ENCODE measurements at places on chromosomes 11 and 22.

- DNase-seq, result no peak
- H3K4me3 ChIP-seq, result no peak overlapping the region
- no peaks in the 10 kb centered on the region for H3K36me3 ChIP-seq
- no peaks in the 10 kb centered on the region for H3K4me1 ChIP-seq
- peaks cover 7% of the 10 kb centered on the region for H3K27me3 ChIP-seq
Measured at GRCh38 chr22:33240888-33241475, 182.8 kb upstream of the SYN3 start.

DNA sequence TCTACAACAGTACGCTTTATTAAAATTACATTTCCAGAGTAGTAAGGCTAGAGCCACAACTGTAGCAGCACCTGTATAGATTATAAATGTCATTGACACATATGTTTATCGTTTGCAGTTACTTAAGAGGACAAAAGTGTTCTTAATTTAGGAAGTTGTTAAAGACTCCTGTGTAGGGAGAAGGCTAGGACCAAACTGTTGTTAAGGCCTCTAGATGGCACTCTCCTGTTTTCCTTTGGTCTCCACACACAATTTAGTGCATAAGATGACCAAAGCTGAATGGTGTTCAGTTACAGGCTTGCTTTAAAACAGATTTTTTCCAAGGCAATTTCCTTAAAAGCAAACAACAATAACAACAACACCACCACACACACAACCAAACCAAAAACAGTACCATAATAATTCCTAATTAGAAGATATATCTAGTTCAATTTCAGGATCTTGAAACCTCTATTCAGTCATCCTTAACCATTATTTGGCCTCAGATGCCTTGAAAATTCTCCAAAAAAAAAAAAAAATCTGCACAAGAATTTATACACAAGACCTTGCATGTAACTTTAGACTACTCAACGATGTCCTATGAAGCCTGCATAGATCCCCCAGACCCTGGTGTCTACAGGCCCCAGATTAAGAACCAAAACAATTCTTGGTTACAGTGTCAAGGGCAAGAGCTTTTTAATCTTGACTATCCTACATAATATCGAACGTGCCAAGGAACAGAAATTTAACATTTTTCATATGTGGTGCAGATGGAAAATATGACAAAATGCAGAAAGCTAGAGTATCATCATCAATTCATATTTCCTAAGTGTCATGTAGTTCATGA, 42.6 kb upstream of the APOA1 start:
- peaks cover 9% of the 10 kb centered on the region for H3K36me3 ChIP-seq
- peak; percentile 33 for DNase-seq
- H3K27me3 ChIP-seq, result no peaks in the 10 kb centered on the region
- no peak overlapping the region for H3K4me3 ChIP-seq
- H3K27ac ChIP-seq, result no peak overlapping the region
- H3K4me1 ChIP-seq, result peaks cover 23% of the 10 kb centered on the region

GRCh38 chr11:3933165-3933628, 77.7 kb downstream of the STIM1 start:
- H3K27ac ChIP-seq, result no peak overlapping the region
- no peak overlapping the region for H3K4me3 ChIP-seq
- no peaks in the 10 kb centered on the region for H3K27me3 ChIP-seq

- H3K27ac ChIP-seq, result no peak overlapping the region
- peak; percentile 52 for DNase-seq
- H3K4me3 ChIP-seq, result no peak overlapping the region
- no peaks in the 10 kb centered on the region for H3K4me1 ChIP-seq
Measured at GRCh38 chr11:43282607-43283440, 29.0 kb upstream of the API5 start.

- peaks cover 26% of the 10 kb centered on the region for H3K27me3 ChIP-seq
- H3K36me3 ChIP-seq, result no peaks in the 10 kb centered on the region
- H3K4me3 ChIP-seq, result no peak overlapping the region
- no peak for DNase-seq
Measured at GRCh38 chr11:19766810-19767209, 54.2 kb downstream of the NAV2 start.

DNA sequence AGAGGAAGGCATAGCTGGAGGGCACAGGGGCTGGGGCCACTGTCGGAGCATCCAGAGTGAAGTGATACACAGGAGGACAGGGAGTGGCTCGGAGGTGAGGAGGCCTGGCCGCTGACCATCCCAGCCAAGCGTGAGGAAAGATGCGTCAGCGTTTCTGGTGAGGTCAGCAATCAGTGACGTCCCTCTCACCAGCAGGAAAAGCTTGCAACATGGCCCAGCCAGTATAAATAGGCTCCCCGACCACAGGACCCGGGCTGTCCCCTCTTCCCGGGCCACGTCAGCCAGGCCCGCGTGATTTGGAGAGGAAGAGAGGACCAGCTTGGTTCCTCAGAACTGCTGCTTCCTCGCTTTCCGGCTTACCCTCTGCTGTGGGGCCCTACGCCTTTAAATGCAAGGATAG, 4.2 kb upstream of the OSM start:
- H3K27ac ChIP-seq, result no peak overlapping the region
- DNase-seq, result no peak
- H3K4me3 ChIP-seq, result no peak overlapping the region
- H3K4me1 ChIP-seq, result peaks cover 23% of the 10 kb centered on the region

DNA sequence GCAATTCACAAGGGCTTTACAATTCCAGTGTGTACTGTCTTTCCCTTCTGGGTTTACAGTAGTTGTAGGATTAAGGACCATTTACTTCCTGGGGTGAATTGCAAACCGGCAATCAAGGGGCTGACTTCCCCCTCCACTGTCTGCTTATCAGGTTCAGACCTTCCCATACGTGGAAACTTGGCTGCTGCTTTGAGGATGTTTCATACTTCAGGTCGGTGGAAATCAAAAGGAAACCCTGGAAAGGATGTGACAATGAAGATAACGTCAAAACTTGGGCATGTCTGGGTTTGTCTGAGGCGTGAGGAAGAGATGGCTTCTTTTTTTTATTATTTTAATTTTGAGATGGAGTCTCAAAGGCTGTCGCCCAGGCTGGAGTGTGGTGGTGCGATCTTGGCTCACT, 2.1 kb upstream of the RTCB start:
- H3K36me3 ChIP-seq, result peaks cover 3% of the 10 kb centered on the region
- peaks cover 30% of the 10 kb centered on the region for H3K4me1 ChIP-seq
- no peak for DNase-seq
- no peak overlapping the region for H3K27ac ChIP-seq

DNA sequence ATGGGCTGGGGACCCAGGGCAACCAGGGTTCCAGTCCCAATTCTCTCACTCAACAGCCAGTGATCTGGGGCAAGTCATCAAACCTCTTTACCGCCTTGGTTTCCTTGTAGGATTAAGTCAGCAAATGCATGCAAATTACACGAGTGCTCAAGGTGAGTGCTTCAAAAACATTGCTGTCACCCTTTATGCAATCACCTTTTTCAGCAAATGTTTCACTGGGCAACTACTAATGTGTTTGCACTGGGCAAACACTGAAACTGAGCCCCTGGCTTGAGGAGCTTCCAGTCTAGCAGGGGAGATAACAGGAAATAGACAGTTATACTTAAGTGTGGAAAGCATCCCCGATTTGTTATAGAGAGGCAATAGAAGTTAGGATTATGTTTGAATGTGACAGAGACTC, 37.7 kb upstream of the DMC1 start:
- H3K4me3 ChIP-seq, result no peak overlapping the region
- H3K27me3 ChIP-seq, result no peaks in the 10 kb centered on the region
- no peak for DNase-seq
- no peaks in the 10 kb centered on the region for H3K4me1 ChIP-seq
- H3K27ac ChIP-seq, result no peak overlapping the region

DNA sequence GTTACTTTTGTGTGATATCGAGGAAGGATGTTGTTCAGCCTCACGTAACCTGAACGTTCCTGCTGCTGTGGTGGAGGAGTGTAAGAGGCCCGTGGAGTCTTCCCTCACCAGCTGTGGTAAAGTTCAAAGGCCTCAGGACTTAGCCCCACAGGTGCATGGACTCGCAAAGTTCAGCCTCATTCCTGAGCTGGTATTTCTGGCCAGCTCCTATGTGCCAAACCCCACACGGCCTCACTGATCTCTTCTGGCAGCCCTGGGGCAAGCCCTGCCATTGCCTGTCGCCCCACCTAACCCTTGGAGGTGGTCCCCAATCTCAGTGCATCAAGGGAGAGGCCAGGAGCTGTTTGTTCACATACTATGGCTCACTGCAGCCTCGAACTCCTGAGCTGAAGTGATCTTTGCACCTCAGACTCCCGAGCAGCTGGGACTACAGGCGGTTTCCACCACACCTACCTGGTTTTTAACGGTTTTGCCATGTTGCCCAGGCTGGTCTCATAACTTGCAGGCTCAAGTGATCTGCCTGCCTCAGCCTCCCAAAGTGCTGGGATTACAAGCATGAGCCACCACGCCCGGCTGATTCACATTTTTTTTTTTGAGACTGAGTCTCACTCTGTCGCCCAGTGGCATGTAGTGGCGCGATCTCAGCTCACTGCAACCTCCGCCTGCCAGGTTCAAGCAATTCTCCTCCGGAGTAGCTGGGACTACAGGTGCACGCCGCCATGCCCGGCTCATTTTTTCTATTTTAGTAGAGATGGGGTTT, 2.2 kb downstream of the PHRF1 start:
- DNase-seq, result no peak
- peaks cover 6% of the 10 kb centered on the region for H3K27me3 ChIP-seq
- peak overlapping the region; percentile 88 for H3K4me3 ChIP-seq
- H3K36me3 ChIP-seq, result peaks cover 10% of the 10 kb centered on the region
- peaks cover 51% of the 10 kb centered on the region for H3K4me1 ChIP-seq
- no peak overlapping the region for H3K27ac ChIP-seq

GRCh38 chr11:121282886-121283502, 9.6 kb upstream of the SC5D start:
- no peaks in the 10 kb centered on the region for H3K36me3 ChIP-seq
- no peak overlapping the region for H3K4me3 ChIP-seq
- DNase-seq, result no peak
- H3K4me1 ChIP-seq, result no peaks in the 10 kb centered on the region
- H3K27me3 ChIP-seq, result peaks cover 13% of the 10 kb centered on the region

GRCh38 chr22:36220451-36220921, 18.8 kb downstream of the APOL2 start:
- no peak overlapping the region for H3K4me3 ChIP-seq
- H3K27me3 ChIP-seq, result peaks cover 4% of the 10 kb centered on the region
- DNase-seq, result no peak
- no peaks in the 10 kb centered on the region for H3K36me3 ChIP-seq
- no peak overlapping the region for H3K27ac ChIP-seq

DNA sequence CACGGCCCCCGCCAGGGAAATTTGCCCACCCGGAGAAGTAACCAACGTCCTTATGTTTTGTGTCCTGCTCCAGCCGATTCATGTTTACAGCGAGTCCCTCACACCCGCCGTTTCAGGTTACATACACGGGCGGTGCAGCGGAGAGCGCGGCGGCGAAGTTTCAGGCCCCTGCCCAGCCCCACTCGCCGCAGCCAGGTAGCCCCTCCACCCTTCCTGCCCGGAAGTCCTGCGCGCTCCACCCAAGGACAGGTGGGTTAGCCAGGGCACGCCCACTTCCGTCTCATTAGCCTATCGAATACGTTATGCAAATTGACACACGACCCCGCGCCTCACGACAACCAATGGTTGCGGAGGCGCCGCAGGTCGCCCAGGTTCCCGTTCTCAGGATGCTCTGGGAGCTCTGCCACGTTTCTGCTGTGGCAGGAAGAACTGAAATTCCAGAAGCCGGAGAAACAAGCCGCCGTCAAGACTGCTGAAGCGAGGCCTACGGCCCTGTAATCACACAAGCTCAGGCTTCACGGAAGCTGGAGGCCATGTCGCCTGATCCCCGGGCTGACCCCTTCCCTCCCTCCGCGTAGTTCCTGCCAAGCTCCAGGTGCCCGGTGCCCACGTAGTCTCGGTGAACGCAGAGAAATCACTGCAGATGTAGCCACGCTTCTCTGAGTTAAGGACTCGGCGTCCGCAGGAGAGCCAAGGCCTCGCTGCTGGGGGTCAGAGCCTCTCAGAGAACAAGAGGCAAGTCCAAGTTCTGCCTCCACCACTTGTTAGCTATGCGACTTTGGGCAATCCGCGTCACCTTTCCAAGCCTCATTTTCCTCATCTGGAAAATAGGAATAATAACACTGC, 22.4 kb upstream of the MYH9 start:
- peak overlapping the region; percentile 78 for H3K4me3 ChIP-seq
- DNase-seq, result peak; percentile 84
- H3K4me1 ChIP-seq, result peaks cover 30% of the 10 kb centered on the region
- H3K27me3 ChIP-seq, result no peaks in the 10 kb centered on the region
- peak overlapping the region; percentile 76 for H3K27ac ChIP-seq

DNA sequence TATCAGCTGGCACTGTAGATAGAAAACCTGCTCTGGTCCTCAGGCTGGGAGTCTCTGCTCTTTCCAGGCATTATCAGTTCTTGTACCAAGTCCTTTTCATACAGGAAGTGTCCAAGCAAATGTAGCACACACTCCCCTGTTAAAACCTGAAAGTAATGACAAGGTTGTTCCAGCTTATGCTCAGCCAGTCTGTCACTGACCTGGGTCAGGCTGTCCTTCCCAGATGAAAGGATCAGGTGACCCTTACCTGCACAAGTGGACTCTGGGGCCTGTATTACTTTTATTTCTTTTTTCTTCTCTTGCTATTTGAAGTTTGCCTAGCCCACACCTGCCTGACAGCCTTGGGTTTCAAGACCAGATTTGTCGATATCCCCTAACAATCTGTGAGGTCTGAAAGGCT, 156.3 kb upstream of the SESN3 start:
- no peak overlapping the region for H3K4me3 ChIP-seq
- H3K36me3 ChIP-seq, result no peaks in the 10 kb centered on the region
- no peak for DNase-seq

- no peak for DNase-seq
- peaks cover 3% of the 10 kb centered on the region for H3K36me3 ChIP-seq
- peaks cover 31% of the 10 kb centered on the region for H3K4me1 ChIP-seq
- H3K27me3 ChIP-seq, result no peaks in the 10 kb centered on the region
- no peak overlapping the region for H3K27ac ChIP-seq
Measured at GRCh38 chr22:41487037-41487935, 18.4 kb downstream of the ACO2 start.

- no peaks in the 10 kb centered on the region for H3K4me1 ChIP-seq
- H3K27ac ChIP-seq, result no peak overlapping the region
- DNase-seq, result no peak
- H3K4me3 ChIP-seq, result no peak overlapping the region
- H3K36me3 ChIP-seq, result no peaks in the 10 kb centered on the region
Measured at GRCh38 chr11:69773626-69774353, 1.4 kb downstream of the FGF4 start.

GRCh38 chr11:1260023-1260501, 37.2 kb downstream of the MUC5B start:
- no peak overlapping the region for H3K27ac ChIP-seq
- H3K36me3 ChIP-seq, result peaks cover 2% of the 10 kb centered on the region
- H3K27me3 ChIP-seq, result no peaks in the 10 kb centered on the region
- H3K4me1 ChIP-seq, result peaks cover 16% of the 10 kb centered on the region

DNA sequence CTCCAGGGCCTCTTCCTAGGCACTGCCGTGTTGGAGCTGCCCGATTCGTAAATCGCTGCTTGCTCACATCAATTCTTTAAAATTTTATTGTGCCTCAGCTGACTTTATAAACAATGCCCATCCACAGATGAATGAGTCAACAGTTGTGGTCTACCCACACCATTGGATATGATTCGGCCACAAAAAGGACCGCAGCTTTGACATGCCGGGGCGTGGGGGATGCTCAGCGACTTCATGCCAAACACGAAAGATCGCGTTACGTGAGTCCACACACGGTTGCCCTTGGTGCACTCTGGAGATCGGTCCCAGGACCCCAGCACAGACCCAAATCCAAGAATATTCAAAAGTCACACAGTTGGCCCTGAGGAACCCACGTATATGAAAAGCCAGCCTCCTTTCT, 195.7 kb downstream of the CTTN start:
- H3K4me3 ChIP-seq, result no peak overlapping the region
- H3K27me3 ChIP-seq, result peaks cover 23% of the 10 kb centered on the region
- H3K4me1 ChIP-seq, result peaks cover 12% of the 10 kb centered on the region
- peaks cover 1% of the 10 kb centered on the region for H3K36me3 ChIP-seq
- H3K27ac ChIP-seq, result no peak overlapping the region

Measured in activated naive CD4-positive, alpha-beta T cell treated with anti-CD3 and anti-CD28 coated beads for 36 hours (primary cell).